ENCODE measurements at places on chromosomes 2 and 18. TPM values are rescaled to one million over a fixed set of nuclear protein-coding genes. Genes with fewer than 3 reads are reported as not detected.

- peak; percentile 76 for DNase-seq
These were observed 159.2 kb downstream of the FAM210A start for GRCh38 chr18:13566941-13567746.

DNA sequence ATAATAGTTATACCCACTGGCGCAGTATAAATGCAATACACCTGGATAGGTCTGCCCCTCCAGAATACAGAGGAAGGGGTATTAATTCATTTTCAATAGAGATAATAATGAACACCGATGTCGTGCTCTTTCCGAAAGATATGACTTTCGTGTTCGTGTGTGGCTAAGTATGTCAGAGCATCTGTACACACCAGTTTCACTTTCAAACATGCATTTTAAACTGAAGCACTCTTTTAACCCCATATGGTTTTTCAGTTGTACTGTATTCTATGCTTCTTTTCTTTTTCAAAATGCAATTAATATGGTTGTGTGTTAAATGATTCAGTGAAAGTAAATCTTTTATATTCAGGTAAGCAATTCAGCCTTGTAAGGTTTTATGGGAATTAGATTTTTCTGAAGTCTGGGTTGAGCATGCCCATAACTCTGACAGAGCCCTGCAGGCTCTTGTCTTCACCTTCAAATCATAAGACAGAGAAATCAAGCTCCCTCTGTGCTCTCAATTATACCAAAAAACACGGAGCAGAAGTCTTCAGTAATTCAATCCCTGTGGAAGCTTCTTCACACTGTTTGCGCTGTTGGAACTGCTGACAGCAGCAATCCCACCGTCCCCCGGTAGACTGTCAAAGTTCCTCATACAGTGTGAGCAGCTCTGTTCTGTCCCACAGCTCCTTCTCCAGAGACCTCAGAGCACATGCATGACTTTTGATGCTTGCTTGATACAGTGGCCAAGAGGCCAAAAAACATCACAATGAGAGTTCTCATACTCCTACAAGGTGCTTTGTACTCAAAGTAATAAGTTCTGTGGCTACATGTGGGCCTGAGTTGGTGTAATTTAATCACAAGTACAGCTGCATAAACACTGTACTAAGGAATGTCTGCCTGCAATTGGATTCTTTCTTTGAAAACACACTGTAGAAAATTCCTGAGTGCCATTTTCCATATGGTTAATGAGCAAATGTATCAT, 186.8 kb downstream of the ZNF521 start:
- DNase-seq: no peak

GRCh38 chr2:104900608-104901007, 46.7 kb downstream of the POU3F3 start:
- DNase-seq: no peak

DNA sequence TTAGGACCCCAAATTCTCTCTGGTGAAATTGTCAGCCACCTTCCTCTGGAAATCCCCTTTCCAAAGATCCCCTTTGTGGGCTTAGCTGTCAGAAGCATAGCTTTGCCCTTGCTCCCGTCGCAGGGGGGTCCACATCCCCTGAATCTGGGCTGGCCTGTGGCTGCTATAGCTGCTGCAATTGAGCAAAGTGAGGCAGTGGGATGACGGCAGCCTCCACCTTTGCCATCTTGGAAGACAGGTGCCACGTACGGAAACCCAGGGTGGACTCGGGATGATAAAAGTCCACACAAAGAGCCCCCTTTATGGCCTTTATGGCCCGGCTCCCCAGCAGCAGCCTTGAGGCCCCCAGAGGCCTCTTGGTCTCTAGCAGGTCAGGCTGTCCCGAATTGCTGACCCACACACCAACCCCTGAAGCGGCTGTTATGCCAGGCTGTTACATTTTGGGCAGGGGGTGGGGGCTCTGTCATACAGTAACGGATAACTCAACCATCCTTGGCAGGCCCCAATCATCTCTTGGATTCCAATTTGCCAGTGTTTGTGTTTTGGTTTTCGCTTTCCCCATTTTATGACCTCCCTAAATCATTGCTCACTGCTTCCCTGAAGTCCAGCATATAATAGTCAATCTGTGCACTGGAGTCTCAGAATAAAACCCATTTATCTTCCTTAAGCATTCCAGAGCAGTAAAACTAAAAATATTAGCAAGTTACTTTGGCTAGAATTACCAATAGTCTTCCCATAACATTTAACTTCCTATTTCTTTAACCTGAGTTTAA, 33.2 kb upstream of the ID2 start:
- no peak for DNase-seq

GRCh38 chr2:104768694-104769093, 85.2 kb upstream of the POU3F3 start:
- no peak for DNase-seq

DNA sequence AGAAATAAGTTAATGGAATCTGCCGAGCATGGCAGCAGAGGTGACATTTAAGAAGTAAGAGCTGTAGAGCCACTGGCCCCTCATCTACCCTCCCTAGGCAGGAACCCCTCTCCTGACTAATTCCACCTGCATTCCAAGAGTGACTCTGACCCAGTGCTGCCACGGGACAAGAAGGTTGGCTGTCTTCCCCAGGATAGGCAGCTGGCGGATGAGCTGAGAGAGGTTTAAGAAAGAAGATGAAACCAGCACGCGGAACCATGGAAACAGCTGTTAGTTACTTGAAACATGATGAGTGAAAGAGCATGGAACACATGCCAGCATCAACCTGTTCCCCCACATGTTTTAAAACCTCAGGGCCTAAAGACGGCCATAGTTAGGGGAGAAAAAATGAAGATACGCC, 74.1 kb downstream of the RND3 start:
- DNase-seq: no peak

GRCh38 chr2:132757676-132758075, 87.7 kb upstream of the LYPD1 start:
- no peak for DNase-seq

DNA sequence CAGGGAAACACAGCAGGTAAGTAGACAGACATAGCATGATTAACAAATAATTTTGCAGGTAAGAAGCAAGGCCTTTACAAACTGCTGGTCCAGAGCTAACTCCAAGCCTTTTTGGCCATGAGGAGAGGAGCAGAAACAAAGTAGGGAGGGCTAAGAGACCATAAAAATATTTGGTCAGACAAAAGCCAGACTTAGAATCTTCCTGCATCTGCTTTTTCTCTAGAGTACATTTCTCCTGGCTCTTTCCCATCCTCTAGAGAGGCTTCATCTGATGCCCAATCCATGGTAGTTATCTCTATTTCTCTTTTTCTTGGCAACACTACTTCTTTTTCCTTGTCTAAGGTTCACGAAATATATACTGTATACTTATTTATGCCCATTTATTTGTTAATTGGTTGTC, 577.1 kb downstream of the PIK3C3 start:
- no peak for DNase-seq

DNA sequence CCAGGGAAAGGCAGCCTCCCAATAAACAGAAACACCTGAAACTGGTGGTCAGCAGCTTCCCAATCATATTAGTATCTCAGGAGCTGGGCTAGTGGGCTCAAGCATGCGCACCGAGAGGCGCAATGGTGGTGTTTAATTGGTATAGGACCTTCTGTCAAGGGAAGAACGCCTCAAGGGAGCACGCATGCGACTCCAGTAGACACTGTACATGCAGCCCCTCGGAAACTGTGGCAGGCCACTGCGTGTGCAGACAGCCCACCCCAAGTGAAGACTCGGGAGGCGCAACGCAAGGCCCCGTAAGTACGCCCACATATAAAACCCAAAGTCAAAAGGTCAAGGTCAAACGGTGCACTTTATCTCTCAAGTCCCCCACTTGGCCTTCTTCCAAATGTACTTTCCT, 1405.8 kb downstream of the DPP10 start:
- no peak for DNase-seq

- DNase-seq: no peak
These were observed 29.5 kb upstream of the LGALSL start for GRCh38 chr2:64424416-64424987.

The RAB17 gene
- total RNA-seq: 1.1 TPM

The VIL1 gene
- not detected for total RNA-seq
